ENCODE measurements at places on chromosomes 11 and 22.

- no peak for DNase-seq
Observed at GRCh38 chr22:47575291-47575690, 812.8 kb downstream of the TBC1D22A start.

- DNase-seq: no peak
Observed at GRCh38 chr11:110207123-110207522, 89.3 kb downstream of the RDX start.

GRCh38 chr11:126355324-126355925 lies at the start of gene ST3GAL4:
ST3GAL4 (plus strand) TSS chr11:126355686; CDS start chr11:126406156, 50,470 bp downstream.
- DNase-seq: peak; percentile 59

GRCh38 chr11:116502641-116503061 lies 270.1 kb downstream of the BUD13 start:
- no peak for DNase-seq

DNA sequence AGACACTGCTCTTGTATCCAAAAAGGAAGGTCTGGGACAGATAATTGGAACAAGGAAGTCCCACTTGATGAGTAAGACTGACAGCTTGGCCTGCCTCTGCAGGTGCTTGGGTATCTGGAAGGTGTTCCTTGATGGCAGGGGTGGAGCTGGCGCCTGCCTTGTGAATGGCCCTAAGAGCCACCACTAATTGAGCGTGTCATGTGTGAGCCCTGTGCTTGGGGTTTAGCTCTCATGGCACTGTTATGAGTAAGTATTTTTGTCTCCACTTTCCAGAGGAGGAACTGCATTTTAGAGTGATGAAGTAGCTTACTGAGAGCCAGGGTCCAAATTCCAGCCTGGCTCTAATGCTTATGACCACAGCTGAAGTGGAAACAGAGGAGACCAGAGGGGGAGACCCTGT lies 71.2 kb upstream of the NECTIN1 start:
- DNase-seq: no peak
